ENCODE measurements at places on chromosomes 11 and 22.

- no peak for DNase-seq
These were observed 428.1 kb downstream of the OPCML start for GRCh38 chr11:133104009-133104744.

GRCh38 chr11:83864412-83865057 is 578.4 kb upstream of the CCDC90B start:
- DNase-seq = no peak

DNA sequence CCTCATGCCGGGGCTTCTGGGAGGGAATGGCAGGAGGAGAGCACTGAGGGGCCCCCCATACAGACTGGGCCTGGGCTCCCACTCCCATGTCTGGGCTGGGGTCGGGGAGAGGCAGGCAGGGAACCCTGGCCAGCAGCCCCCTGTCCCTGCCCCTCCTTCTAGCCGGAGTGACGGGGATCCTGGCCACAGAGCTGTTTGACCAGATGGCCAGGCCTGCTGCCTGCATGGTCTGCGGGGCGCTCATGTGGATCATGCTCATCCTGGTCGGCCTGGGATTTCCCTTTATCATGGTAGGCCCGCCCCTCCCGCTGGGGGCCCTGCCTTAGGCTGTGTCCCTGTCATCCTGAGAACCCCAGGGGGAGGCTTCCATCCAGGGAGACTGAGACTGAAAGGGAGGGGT is 10.0 kb upstream of the MIF start:
- no peak for DNase-seq

DNA sequence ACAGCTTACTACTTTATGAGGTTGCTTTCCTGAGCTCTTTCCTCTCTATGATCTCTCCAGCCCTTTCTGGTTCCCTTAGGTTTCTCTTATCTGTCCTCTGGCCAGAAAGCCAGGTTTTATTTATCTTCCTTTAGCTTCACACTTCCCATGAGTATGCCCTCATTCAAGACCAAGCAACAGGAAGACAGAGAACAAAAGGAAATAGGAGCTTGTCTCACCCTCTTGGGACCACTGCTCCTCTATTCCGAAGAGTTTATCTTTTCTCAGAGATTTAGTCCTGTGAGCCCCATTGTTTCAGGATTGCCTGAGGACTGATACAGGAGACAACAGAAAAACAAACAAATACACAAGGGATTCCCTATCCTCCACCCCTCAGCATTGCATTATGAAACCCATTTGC is 62.4 kb upstream of the CCDC179 start:
- DNase-seq = no peak

GRCh38 chr11:79182794-79183193 is 258.0 kb downstream of the TENM4 start:
- no peak for DNase-seq

DNA sequence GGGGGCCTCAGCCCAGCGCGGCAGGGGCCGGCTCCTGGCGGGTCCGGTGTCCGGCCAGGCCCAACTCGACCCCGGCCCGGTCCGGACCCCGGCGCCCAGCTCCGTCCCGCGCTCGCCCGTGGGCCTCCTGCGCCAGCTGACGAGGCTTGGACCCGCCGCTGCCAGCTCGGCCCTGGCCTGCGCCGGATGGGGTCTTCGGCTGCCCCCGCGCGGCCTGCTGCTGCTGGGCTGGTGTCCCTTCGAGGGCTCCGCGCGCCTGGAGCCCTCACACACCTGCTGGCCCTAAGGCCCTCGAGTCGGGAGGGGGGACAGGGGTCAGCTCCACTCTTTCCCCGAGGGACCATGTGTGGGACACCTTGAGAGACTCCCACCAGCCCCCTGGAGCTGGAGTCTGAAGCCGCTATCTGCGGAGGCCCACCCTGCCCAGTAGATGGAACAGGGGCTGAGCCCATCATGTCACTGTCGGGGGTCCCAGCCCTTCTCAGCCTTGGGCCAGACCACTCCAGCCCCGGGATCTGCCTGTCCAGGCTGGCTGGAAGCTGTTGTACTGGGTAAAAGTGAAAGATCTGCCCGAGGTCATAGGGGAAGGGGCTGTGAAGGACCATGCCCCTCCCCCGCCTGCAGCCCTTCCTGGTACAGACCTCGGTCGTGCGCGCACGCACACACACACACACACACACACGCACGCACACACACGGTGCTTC is 768 bp upstream of the CDKN1C start:
- DNase-seq = no peak

DNA sequence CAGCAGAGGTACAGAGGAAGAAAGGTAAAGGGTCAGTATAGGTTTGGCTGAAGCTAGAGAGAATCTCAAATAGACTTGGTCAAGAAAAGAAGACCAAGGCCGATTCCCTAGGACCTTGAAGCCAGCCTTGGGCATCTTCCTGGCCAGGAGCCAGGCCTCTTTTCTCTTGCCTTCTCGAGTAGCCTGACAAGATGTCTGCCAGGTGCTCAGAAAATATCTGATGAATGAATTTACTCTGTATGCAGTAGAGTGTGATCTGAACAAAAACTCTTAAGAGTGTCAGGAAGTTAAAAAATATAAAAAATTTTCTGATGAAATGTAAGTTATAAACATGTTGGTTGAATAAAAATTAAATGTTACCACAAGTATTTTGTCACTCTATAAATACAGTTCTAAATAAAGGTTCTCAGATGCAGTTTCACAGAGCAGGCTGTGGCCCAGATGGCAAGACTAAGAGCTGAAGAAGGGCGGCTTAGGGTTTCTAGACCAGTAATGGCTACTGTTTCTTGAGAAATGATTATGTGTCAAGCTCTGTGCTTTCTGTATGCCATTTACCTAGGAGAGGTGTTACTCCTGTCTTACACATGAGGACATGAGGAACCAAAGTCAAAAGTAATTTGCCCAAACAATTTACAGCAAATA is 98.1 kb downstream of the ATXN10 start:
- no peak for DNase-seq

DNA sequence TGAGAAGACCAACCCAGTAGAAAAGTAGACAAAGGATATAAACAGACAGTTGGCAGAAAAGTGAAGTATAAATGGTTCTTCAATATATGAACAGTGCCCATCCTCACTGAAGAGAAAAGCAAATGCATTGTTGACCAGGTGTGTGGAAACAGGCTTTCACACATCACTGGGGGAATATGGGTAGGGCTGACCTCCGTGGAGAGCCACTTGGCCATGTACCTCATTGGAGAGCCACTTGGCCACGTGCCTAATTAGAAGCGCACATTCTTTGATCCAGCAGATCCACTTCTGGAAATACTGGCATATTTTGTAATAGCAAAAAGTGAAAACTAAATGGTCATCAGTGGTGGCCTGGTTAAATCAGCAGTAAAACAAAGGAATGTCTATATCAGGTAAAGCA is 43.2 kb downstream of the PPP6R3 start:
- DNase-seq = no peak

- no peak for DNase-seq
These were observed 103.8 kb downstream of the ENTHD1 start for GRCh38 chr22:39789788-39790187.

Data from NB4 (cell line).